ENCODE measurements at places on chromosomes 5 and 9.

DNA sequence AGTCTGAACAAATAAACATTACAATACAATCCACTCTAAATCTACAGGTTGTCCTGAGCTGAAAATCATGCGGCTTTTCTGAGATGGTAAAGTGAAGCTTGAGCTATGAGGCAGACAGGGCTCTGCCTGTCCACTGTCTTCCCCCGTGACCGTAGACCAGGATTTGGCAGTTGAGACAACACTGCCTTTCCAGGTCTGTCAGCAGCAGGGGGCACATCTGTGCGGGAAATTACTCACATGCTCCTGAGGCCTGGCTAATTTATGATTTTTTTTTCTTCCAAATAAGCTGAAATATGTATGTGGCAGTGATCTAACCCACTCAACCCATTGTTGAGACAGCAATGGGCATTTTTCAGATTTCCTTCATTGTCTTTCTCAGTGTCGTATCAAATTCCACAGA is 307.9 kb downstream of the FBXL7 start:
- no peaks in the 10 kb centered on the region for H3K4me1 ChIP-seq
- no peak overlapping the region for H3K4me3 ChIP-seq
- no peak for DNase-seq
- H3K27ac ChIP-seq, result no peak overlapping the region
- H3K36me3 ChIP-seq, result no peaks in the 10 kb centered on the region

- H3K27ac ChIP-seq, result no peak overlapping the region
- DNase-seq, result no peak
- no peaks in the 10 kb centered on the region for H3K4me1 ChIP-seq
- H3K27me3 ChIP-seq, result no peaks in the 10 kb centered on the region
These were observed 63.7 kb upstream of the PIK3R1 start for GRCh38 chr5:68151812-68152211.

DNA sequence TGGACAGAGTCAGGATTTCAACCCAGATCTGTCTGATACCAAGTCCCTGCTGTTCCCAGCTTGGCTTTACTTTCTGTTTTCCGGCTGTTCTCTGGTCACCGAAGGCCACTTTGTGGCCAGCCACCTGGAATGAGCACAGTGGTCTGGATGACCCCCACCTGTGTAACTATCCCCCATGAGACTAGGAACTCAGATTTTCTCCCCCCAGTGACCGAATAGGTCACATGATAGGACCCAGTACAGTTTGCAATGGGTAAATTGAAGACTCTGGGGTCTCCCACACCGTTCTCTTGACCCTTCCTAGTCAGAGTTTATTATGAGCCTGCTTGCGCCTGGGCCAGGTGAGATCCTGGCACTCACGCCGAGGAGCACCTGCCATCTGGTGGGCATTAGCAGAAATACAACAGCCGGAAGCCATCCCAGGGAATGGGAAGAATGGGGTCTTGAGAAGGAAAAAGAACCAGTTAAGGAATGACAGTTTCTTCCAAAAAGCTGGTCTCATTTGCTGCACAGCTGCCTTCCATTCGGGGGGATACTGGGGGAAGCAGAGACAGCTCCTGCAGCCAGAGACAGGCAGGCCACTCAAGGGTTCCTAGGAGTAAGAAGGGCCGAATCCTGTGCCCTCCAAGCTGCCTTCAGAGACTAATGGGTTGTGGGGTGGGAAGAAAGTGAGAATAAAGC is 7.1 kb downstream of the PHYHD1 start:
- peaks cover 9% of the 10 kb centered on the region for H3K4me1 ChIP-seq
- no peaks in the 10 kb centered on the region for H3K27me3 ChIP-seq

DNA sequence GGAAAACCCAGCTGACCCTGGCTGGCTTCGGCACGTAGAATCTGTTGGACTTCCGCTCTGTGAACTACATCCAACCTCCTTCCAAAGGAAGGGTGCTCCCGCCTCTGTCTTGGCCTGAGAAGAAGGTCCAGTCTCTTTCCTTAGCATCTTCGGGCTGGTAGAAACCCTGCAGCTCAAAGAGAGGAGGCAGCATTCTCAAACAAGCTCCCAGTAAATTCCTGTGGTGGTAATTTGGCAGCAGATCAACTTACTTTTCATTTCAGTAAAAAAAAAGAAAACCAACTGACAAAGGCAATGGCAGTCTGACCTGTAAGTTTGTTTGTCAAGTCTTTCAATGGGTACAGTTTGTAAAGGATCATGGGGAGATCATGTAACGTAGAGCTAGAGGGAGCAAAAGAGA is 176.7 kb downstream of the MED10 start:
- no peaks in the 10 kb centered on the region for H3K27me3 ChIP-seq
- H3K36me3 ChIP-seq, result no peaks in the 10 kb centered on the region
- no peaks in the 10 kb centered on the region for H3K4me1 ChIP-seq
- no peak for DNase-seq
- H3K27ac ChIP-seq, result no peak overlapping the region

- H3K27me3 ChIP-seq, result no peaks in the 10 kb centered on the region
- no peak overlapping the region for H3K27ac ChIP-seq
- H3K4me3 ChIP-seq, result no peak overlapping the region
- no peak for DNase-seq
- no peaks in the 10 kb centered on the region for H3K4me1 ChIP-seq
These were observed 48.3 kb downstream of the IARS1 start for GRCh38 chr9:92245005-92245797.

DNA sequence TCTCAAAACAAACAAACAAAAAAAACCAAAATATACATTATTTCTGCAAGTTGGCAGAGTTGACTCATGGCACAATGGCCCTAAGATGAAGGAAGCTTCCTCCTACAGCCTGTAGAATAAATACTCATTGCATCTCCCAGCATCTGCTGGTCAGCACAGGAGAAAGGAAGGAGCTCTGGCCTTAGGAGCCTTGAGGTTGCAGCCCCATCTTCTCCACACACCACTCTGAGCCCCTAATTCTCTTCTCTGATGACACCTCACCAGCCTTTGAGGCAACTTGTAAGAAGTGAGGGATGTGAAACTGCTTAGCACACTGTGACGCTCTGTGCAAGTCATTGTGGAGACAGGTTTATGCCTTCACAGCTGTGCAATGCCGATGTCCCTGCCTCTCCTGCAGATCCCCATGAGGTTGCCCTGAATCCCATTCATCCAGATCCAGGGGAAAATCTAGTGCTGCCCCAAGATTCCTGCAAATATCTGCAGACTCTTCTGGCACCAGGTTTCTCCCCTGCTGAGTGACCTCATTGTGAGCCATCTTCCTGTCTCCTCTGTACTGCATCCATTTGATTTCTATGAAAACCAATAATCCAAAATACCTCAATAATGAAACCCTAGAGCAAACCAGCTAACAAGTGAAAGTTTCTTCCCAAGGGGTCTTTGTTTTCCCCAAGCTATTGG is 65.3 kb upstream of the TGFBR1 start:
- H3K4me1 ChIP-seq, result peaks cover 36% of the 10 kb centered on the region
- H3K4me3 ChIP-seq, result no peak overlapping the region
- no peak overlapping the region for H3K27ac ChIP-seq
- no peak for DNase-seq

- peaks cover 12% of the 10 kb centered on the region for H3K4me1 ChIP-seq
- no peak overlapping the region for H3K27ac ChIP-seq
- no peak for DNase-seq
- no peak overlapping the region for H3K4me3 ChIP-seq
These were observed 98.5 kb downstream of the ESM1 start for GRCh38 chr5:54886866-54887265.

DNA sequence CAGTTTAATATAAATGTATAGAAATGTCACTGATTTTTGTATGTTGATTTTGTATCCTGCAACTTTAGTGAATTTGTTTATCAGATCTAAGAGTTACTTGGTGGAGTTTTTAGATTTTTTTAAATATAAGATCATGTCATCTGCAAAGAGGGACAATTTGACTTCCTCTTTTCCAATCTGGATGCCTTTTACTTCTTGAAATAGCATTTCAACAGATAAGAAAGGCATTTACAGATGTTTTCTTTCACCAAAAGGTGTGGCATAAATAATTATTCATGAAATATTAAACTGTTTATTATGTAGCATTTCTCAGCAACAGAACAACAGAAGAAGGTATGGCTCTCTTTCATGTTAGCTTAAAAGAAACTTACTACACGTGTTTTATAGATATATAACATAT is 34.9 kb upstream of the NIPBL start:
- H3K4me3 ChIP-seq, result no peak overlapping the region
- no peaks in the 10 kb centered on the region for H3K27me3 ChIP-seq
- DNase-seq, result no peak
- no peak overlapping the region for H3K27ac ChIP-seq
- no peaks in the 10 kb centered on the region for H3K36me3 ChIP-seq
- H3K4me1 ChIP-seq, result no peaks in the 10 kb centered on the region

- no peak for DNase-seq
- no peak overlapping the region for H3K27ac ChIP-seq
- no peaks in the 10 kb centered on the region for H3K36me3 ChIP-seq
- no peaks in the 10 kb centered on the region for H3K4me1 ChIP-seq
- H3K27me3 ChIP-seq, result no peaks in the 10 kb centered on the region
- H3K4me3 ChIP-seq, result no peak overlapping the region
These were observed 161.5 kb upstream of the DMAC1 start for GRCh38 chr9:7961076-7961475.

GRCh38 chr5:175842951-175843793 is 28.2 kb upstream of the CPLX2 start:
- no peak overlapping the region for H3K4me3 ChIP-seq
- H3K36me3 ChIP-seq, result no peaks in the 10 kb centered on the region
- H3K27ac ChIP-seq, result no peak overlapping the region

GRCh38 chr5:37015795-37016666 is 139.5 kb downstream of the NIPBL start:
- H3K4me1 ChIP-seq, result no peaks in the 10 kb centered on the region
- no peak overlapping the region for H3K27ac ChIP-seq
- DNase-seq, result no peak
- no peaks in the 10 kb centered on the region for H3K27me3 ChIP-seq
- H3K4me3 ChIP-seq, result no peak overlapping the region

DNA sequence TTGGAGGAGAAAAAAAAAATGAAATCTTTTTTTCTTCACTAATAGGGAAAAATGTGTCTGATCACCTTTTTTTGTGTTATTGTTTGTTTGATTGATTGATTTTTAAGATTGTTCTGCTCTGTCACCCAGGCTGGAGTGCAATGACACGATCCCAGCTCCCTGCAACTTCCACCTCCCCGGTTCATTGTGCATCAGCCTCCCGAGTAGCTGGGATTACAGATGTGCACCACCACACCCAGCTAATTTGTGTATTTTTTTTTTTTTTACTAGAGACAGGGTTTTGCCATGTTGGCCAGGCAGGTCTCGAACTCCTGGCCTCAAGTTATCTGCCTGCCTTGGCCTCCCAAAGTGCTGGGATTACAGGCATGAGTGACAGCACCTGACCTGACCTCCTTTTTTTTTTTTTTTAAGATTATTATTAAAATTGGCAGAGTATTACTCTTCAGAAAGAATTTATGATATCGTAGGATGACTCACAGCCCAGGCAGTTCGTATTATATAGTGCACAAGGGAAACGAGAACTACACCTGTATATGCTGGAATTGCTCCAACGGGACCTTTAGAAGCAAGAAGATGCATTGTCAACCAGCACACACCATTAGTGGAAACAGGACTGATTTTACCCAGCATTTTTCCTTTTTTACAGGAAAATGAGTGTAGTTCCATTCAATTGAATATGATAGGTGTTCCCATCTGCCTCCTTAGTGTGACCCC is 27.7 kb downstream of the FUBP3 start:
- H3K4me3 ChIP-seq, result no peak overlapping the region
- H3K4me1 ChIP-seq, result no peaks in the 10 kb centered on the region
- H3K27ac ChIP-seq, result no peak overlapping the region
- DNase-seq, result no peak
- no peaks in the 10 kb centered on the region for H3K27me3 ChIP-seq
- no peaks in the 10 kb centered on the region for H3K36me3 ChIP-seq

- H3K36me3 ChIP-seq, result peaks cover 46% of the 10 kb centered on the region
- no peak overlapping the region for H3K4me3 ChIP-seq
- H3K27ac ChIP-seq, result no peak overlapping the region
- H3K4me1 ChIP-seq, result peaks cover 9% of the 10 kb centered on the region
- H3K27me3 ChIP-seq, result no peaks in the 10 kb centered on the region
These were observed 11.2 kb downstream of the POC5 start for GRCh38 chr5:75706016-75706415.

DNA sequence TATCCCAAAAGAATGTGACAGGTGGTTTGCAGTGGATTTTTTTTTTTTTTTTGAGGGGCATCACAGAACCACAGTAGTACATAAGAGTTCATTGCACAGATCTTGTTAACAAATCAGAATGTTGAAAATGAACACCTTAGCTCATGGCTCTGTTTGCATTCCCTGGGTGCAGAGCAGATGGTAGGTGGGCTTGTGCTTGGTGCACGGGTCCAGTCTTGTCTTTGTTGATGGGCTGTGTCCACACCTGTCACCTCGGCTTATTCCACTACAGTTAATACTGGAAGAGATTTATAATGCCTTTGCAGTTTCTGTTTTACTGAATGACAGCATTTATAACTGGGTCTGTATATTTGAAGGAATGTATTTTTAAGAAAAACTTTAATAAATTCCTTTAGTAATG is 146.6 kb downstream of the KDM4C start:
- no peak overlapping the region for H3K4me3 ChIP-seq
- DNase-seq, result no peak
- no peaks in the 10 kb centered on the region for H3K4me1 ChIP-seq

GRCh38 chr9:127574072-127574993 is 37.7 kb upstream of the STXBP1 start:
- H3K4me1 ChIP-seq, result peaks cover 93% of the 10 kb centered on the region
- H3K4me3 ChIP-seq, result no peak overlapping the region
- no peak for DNase-seq

GRCh38 chr5:66595756-66596635 is at the start of gene MAST4:
TSS of gene MAST4 (plus strand) at chr5:66596393. CDS start at chr5:66596656, 263 bp downstream.
- peak within 1 kb of the TSS; percentile 63 for H3K4me3 ChIP-seq
- no peaks in the 10 kb centered on the region for H3K36me3 ChIP-seq
- peak within 1 kb of the TSS; percentile 52 for H3K27ac ChIP-seq
- H3K27me3 ChIP-seq, result no peaks in the 10 kb centered on the region
- peak; percentile 97 for DNase-seq

GRCh38 chr5:139660923-139661814 is 13.0 kb downstream of the CXXC5 start:
- H3K4me3 ChIP-seq, result no peak overlapping the region
- H3K4me1 ChIP-seq, result peaks cover 52% of the 10 kb centered on the region

GRCh38 chr9:34370970-34371880 is 5.5 kb downstream of the MYORG start:
- H3K36me3 ChIP-seq, result peaks cover 22% of the 10 kb centered on the region
- no peaks in the 10 kb centered on the region for H3K27me3 ChIP-seq
- no peak for DNase-seq
- H3K4me1 ChIP-seq, result peaks cover 12% of the 10 kb centered on the region
- H3K4me3 ChIP-seq, result no peak overlapping the region
- H3K27ac ChIP-seq, result no peak overlapping the region

GRCh38 chr5:926417-927171 is 33.9 kb downstream of the TRIP13 start:
- no peaks in the 10 kb centered on the region for H3K36me3 ChIP-seq
- H3K4me3 ChIP-seq, result peak overlapping the region; percentile 27
- H3K27ac ChIP-seq, result no peak overlapping the region
- H3K27me3 ChIP-seq, result peaks cover 40% of the 10 kb centered on the region

- peaks cover 11% of the 10 kb centered on the region for H3K4me1 ChIP-seq
- H3K4me3 ChIP-seq, result no peak overlapping the region
- peaks cover 58% of the 10 kb centered on the region for H3K36me3 ChIP-seq
- no peaks in the 10 kb centered on the region for H3K27me3 ChIP-seq
- H3K27ac ChIP-seq, result no peak overlapping the region
- DNase-seq, result no peak
These were observed 106.1 kb downstream of the GALNT10 start for GRCh38 chr5:154296525-154297159.

- H3K27ac ChIP-seq, result peak overlapping the region; percentile 2
- H3K27me3 ChIP-seq, result no peaks in the 10 kb centered on the region
- H3K4me1 ChIP-seq, result peaks cover 15% of the 10 kb centered on the region
- no peaks in the 10 kb centered on the region for H3K36me3 ChIP-seq
- DNase-seq, result no peak
- H3K4me3 ChIP-seq, result peak overlapping the region; percentile 69
These were observed 1.7 kb downstream of the TUT7 start for GRCh38 chr9:86352440-86353077.
